ENCODE measurements at places on chromosomes 2 and 18. TPM values are rescaled to one million over a fixed set of nuclear protein-coding genes. Genes with fewer than 3 reads are reported as not detected.

Gene IL36RN
- not detected for total RNA-seq

Gene RNF144A
- total RNA-seq: 6.8 TPM

Gene STPG4
- 0.20 TPM for total RNA-seq

Gene ABCG8
- not detected for total RNA-seq

Gene GNAL
- 2.2 TPM for total RNA-seq

Gene HOXD12
- not detected for total RNA-seq

Gene NT5DC4
- not detected for total RNA-seq

Data from subcutaneous preadipocyte (primary cell).